ENCODE measurements at places on chromosomes 7 and 10. TPM values are rescaled to one million over a fixed set of nuclear protein-coding genes. Genes with fewer than 3 reads are reported as not detected.
A peak's percentile ranks its signal among the peaks of the same experiment; 100 is the strongest.

DNA sequence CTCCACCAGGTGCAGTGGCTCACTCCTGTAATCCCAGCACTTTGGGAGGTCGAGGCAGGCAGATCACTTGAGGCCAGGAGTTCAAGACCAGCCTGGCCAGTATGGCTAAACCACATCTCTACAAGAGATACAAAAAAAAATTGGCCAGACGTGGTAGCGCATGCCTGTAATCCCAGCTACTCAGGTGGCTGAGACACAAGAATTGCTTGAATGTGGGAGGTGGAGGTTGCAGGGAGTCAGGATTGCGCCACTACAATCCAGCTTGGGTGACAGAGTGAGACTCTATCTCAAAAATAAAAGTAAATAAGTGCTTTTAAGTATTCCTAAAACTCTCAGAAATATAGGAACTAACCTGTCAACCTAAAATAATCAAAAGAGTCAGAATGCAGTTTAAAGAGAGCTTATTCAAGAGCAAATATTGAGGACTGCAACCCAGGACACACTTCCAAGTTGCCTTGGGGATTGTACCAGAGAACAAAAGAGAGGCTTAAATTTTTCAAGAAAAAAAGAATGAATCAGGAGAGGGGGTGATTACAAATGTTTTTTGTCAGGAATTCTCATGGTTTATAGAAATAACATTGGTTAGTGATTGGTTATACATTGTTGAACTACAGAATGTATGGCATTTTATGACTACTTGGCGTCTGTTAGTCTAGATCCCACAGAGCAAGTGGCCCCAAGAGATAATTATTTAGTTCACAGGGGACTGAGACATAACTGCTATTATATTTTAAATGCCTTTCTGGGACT lies 33.2 kb upstream of the PPP1R9A start:
- H3K27me3 ChIP-seq = no peaks in the 10 kb centered on the region
- H3K27ac ChIP-seq = no peak overlapping the region
- no peak for DNase-seq
- H3K4me3 ChIP-seq = no peak overlapping the region

DNA sequence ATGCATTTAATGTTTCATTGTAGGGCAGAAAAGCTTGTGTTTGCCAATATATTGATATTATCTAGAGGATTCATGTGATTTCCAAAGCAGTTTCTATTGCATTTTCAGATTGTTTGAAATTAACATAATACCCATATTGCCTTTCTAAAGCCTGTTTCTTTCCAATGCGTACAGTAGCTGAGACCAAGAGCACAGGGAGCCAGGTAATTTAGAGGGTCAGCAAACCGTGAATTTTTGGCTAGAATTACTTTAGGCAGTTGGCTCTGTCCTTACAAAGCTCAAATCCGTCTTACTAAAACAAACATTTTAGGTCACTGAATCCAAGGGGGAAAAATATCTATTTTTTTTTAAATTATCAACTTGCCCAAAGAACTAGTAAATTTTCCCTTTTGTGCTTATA lies 604.9 kb upstream of the ADARB2 start:
- no peaks in the 10 kb centered on the region for H3K36me3 ChIP-seq
- H3K27ac ChIP-seq = no peak overlapping the region
- no peak overlapping the region for H3K4me3 ChIP-seq
- no peaks in the 10 kb centered on the region for H3K27me3 ChIP-seq
- DNase-seq = no peak
- no peaks in the 10 kb centered on the region for H3K4me1 ChIP-seq

- no peak overlapping the region for H3K4me3 ChIP-seq
- H3K4me1 ChIP-seq = no peaks in the 10 kb centered on the region
- no peaks in the 10 kb centered on the region for H3K36me3 ChIP-seq
- H3K27ac ChIP-seq = no peak overlapping the region
- no peaks in the 10 kb centered on the region for H3K27me3 ChIP-seq
- DNase-seq = no peak
These were observed 79.1 kb downstream of the CCSER2 start for GRCh38 chr10:84407388-84408049.

DNA sequence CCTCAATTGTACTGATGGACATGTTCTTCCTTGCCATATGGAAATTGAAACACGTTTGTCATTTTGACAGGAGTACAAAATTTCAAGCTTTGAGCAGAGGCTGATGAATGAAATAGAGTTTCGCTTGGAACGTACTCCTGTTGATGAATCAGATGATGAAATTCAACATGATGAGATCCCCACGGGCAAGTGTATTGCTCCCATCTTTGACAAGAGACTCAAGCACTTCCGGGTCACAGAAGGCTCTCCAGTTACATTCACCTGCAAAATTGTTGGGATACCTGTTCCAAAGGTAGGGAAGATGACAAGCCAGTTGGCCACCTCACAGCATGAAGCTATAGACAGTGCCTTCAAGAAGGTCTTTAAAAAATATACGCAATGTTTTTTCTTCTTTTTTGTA lies 43.1 kb downstream of the ATOH7 start:
- no peaks in the 10 kb centered on the region for H3K27me3 ChIP-seq
- no peaks in the 10 kb centered on the region for H3K36me3 ChIP-seq
- H3K27ac ChIP-seq = no peak overlapping the region
- H3K4me3 ChIP-seq = no peak overlapping the region
- DNase-seq = no peak

DNA sequence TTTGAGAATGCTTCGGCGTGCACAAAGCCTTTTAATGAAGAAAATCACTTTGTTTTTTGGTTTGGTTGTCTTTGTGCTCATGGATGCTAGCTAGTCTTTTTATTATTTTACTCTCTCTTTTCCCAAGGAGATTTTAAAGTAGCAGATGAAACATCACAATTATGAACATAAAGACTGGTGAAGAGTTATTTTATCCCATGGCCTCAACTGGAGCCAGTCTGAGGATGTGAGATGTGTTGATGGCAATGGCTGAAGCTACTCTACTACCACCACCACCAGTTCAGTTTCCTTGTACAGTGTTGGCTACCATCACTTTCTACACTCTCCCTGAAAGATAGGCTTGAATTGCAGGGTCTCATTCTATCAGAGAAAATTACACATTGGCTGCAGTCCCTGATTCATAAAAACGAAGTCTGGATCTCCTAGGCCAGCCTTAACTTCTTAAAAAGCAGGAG lies 494 bp upstream of the HERC4 start:
- H3K27ac ChIP-seq = 0 out of 2 replicates have a peak overlapping the region, but pooled peaks have one; percentile 1
- H3K4me1 ChIP-seq = peaks cover 22% of the 10 kb centered on the region
- H3K4me3 ChIP-seq = peak overlapping the region; percentile 29
- DNase-seq = no peak
- H3K36me3 ChIP-seq = peaks cover 23% of the 10 kb centered on the region

GRCh38 chr7:76201732-76202665 lies at the start of gene SRRM3:
Gene SRRM3 (plus strand): TSS chr7:76201896. CDS start chr7:76235067, 33,171 bp downstream.
- H3K4me3 ChIP-seq = no peak within 1 kb of the TSS
- no peaks in the 10 kb centered on the region for H3K4me1 ChIP-seq
- H3K27ac ChIP-seq = no peak within 1 kb of the TSS
- H3K27me3 ChIP-seq = peaks cover 15% of the 10 kb centered on the region

DNA sequence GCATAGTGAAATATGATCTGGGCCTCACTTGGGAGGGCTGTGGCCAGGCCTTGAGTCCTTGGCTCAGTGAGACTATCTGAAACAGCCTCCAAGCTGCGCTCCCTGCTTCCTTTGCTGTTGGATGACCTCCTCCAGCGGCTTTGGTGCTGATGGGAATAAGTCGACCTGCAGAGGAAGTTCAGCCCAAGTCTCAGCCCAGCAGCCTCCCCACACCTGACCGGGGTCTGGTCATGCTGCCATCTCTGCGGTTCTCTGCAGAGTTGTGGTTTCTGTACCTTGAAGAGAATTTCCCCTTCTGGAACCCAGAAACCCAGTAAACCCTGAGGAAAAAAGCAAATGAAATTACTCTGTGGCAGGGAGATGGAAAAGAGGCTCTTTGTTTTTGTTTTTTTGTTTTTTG lies 4.6 kb upstream of the RBAK start:
- no peak for DNase-seq
- H3K4me1 ChIP-seq = no peaks in the 10 kb centered on the region
- no peak overlapping the region for H3K27ac ChIP-seq
- no peak overlapping the region for H3K4me3 ChIP-seq
- H3K36me3 ChIP-seq = no peaks in the 10 kb centered on the region

- H3K27me3 ChIP-seq = no peaks in the 10 kb centered on the region
- DNase-seq = no peak
- no peaks in the 10 kb centered on the region for H3K36me3 ChIP-seq
- H3K4me1 ChIP-seq = peaks cover 18% of the 10 kb centered on the region
These were observed 577.1 kb downstream of the PARD3 start for GRCh38 chr10:34237898-34238455.

GRCh38 chr10:101525848-101526247 lies 62.2 kb downstream of the POLL start:
- H3K36me3 ChIP-seq = no peaks in the 10 kb centered on the region
- no peaks in the 10 kb centered on the region for H3K4me1 ChIP-seq
- H3K4me3 ChIP-seq = no peak overlapping the region

DNA sequence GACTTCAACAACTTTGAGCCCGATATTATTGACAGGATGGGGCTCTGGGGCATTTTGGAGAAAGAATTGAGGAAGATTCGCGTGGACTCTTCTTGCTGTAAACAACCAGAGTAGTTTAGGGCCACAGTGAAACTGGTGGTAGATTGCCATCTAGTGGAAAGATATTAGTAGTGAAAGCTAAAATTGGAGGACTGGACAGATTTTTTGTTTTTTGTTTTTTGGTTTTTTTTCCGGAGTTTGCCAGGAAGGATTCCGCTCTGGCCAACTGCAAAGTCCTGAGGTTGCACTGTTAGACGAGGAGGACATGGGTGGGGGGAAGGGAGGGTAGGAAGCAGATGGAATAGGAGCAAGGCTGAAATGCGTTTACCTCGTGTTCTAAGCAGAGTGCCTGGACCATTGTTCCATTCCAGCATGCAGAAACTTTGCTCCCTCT lies 11.7 kb downstream of the NOBOX start:
- H3K27me3 ChIP-seq = no peaks in the 10 kb centered on the region
- peak; percentile 74 for DNase-seq
- no peaks in the 10 kb centered on the region for H3K36me3 ChIP-seq
- no peak overlapping the region for H3K27ac ChIP-seq

GRCh38 chr7:371119-371778 lies 81.3 kb downstream of the FOXL3 start:
- no peak overlapping the region for H3K4me3 ChIP-seq
- H3K4me1 ChIP-seq = no peaks in the 10 kb centered on the region
- H3K27me3 ChIP-seq = no peaks in the 10 kb centered on the region
- DNase-seq = no peak
- no peaks in the 10 kb centered on the region for H3K36me3 ChIP-seq

The NACAD gene
- 0.12 TPM for total RNA-seq

The DPYSL4 gene
- total RNA-seq = 10.9 TPM

The CNTNAP2 gene
- total RNA-seq = 1.8 TPM

The NME8 gene
- not detected for total RNA-seq
